ENCODE measurements at places on chromosomes 2 and 18. TPM values are rescaled to one million over a fixed set of nuclear protein-coding genes. Genes with fewer than 3 reads are reported as not detected.

IL1RL1 gene
- 1.1 TPM for total RNA-seq

REG3G gene
- not detected for total RNA-seq

AFG3L2 gene
- total RNA-seq = 136 TPM

INHBB gene
- 3.2 TPM for total RNA-seq

IL36G gene
- not detected for total RNA-seq

DSC1 gene
- total RNA-seq = 7.5 TPM

FN1 gene
- total RNA-seq = 154 TPM

CPO gene
- 0.25 TPM for total RNA-seq

RAD51AP2 gene
- total RNA-seq = 0.14 TPM

C1QL2 gene
- total RNA-seq = not detected

SPR gene
- total RNA-seq = 53.5 TPM

MSH2 gene
- 14.8 TPM for total RNA-seq

ZNF804A gene
- not detected for total RNA-seq

FOXI3 gene
- not detected for total RNA-seq

KLF7 gene
- total RNA-seq = 24.2 TPM

GCKR gene
- total RNA-seq = not detected

C2orf66 gene
- total RNA-seq = not detected

FEV gene
- total RNA-seq = not detected

HOXD3 gene
- not detected for total RNA-seq

MLPH gene
- total RNA-seq = 73.5 TPM

FAM161A gene
- total RNA-seq = 1.2 TPM

KIF1A gene
- total RNA-seq = 2.0 TPM

UPP2 gene
- not detected for total RNA-seq

MC4R gene
- total RNA-seq = not detected

ARHGEF4 gene
- 5.3 TPM for total RNA-seq

SERPINB4 gene
- not detected for total RNA-seq

AGXT gene
- total RNA-seq = not detected

ITM2C gene
- total RNA-seq = 25.5 TPM

ZEB2 gene
- 89.1 TPM for total RNA-seq

NT5DC4 gene
- not detected for total RNA-seq

NOL4 gene
- total RNA-seq = not detected

LAMA3 gene
- 3.5 TPM for total RNA-seq

UGGT1 gene
- total RNA-seq = 30.3 TPM

GLI2 gene
- 2.4 TPM for total RNA-seq

CHRNG gene
- not detected for total RNA-seq

ALPP gene
- total RNA-seq = not detected

VWC2L gene
- total RNA-seq = not detected

CCDC178 gene
- 0.27 TPM for total RNA-seq

LYPD6 gene
- 0.08 TPM for total RNA-seq

CCDC102B gene
- 6.1 TPM for total RNA-seq

TRMT61B gene
- 21.9 TPM for total RNA-seq

SYT4 gene
- total RNA-seq = not detected

SPC25 gene
- total RNA-seq = 0.60 TPM

GALNT13 gene
- 0.19 TPM for total RNA-seq

M1AP gene
- total RNA-seq = not detected

SH2D6 gene
- total RNA-seq = not detected

SMYD1 gene
- total RNA-seq = 389 TPM

CKAP2L gene
- total RNA-seq = 0.38 TPM

GALNT14 gene
- 0.14 TPM for total RNA-seq

POTEI gene
- total RNA-seq = not detected

STPG4 gene
- total RNA-seq = not detected

PDE11A gene
- 2.5 TPM for total RNA-seq

IGFBP5 gene
- 138 TPM for total RNA-seq
